ENCODE measurements at places on chromosomes 12 and 14.
A peak's percentile ranks its signal among the peaks of the same experiment; 100 is the strongest.

GRCh38 chr12:102965281-102966155, 8.0 kb downstream of the ASCL1 start:
- DNase-seq, result no peak

DNA sequence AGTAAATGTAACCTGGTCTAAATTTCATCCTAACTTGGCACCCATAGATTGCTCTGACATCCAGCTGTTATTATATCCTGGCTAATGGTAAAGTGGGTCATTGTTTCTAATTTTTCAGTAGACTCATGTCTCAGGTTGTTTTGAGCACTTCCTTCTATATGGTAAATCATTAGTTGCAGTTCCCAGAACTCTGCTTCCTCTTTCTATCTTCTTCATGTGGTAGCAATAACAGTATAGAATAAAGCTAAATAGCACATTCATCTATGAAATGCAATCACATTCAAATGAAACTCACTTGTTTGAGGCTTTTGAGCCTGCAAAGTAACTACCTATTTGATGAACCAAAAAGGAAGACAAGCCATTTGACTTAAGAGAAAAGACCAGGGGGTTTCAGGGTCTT, 65.1 kb upstream of the GZMB start:
- DNase-seq, result no peak

DNA sequence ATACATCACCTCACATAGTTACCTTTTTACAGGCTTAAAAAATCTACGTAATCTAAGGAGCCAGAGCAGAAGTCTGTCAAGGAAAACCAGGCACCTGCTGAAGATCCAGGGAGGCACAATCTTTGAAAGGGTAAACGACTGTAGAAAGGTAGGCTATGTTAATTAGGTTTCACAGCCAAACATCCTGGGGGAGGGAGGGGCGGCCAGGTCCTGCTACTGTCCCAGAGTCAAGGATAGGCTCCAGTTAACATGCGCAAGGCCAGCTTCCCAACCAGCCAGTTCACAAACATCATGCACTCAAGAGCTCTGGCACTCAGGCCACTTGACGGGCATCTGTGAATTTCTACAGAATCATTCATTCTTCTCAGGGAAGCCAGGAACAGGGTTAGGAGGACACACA, 22.9 kb downstream of the NIN start:
- DNase-seq, result no peak

DNA sequence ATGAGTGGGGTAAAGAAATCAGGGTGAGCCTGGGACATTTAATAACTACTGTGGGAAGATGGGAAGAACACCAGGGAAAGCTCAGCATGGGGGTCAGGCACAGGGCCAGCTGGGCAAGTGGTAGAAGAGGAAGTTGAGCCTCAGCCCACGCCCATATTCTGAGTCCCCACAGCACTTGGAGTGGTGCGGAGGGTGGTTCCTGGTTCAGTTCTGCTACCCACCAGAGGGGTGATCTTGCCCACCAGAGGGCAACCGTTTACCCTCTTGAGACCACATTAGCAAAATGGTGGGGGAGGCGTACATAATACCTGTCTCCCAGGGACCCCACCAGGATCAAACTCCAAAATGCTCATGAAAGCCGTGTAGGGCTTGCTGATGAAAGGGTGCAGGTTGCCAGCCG, 16.8 kb upstream of the ANKRD33 start:
- no peak for DNase-seq

GRCh38 chr12:127143020-127143419, 1124.0 kb upstream of the TMEM132C start:
- no peak for DNase-seq

- DNase-seq, result no peak
These were observed 1320.5 kb upstream of the SEL1L start for GRCh38 chr14:82854131-82854530.

- no peak for DNase-seq
These were observed 186.7 kb upstream of the NEDD1 start for GRCh38 chr12:96720363-96720705.

GRCh38 chr12:644818-645552, 18.3 kb downstream of the NINJ2 start:
- DNase-seq, result no peak

DNA sequence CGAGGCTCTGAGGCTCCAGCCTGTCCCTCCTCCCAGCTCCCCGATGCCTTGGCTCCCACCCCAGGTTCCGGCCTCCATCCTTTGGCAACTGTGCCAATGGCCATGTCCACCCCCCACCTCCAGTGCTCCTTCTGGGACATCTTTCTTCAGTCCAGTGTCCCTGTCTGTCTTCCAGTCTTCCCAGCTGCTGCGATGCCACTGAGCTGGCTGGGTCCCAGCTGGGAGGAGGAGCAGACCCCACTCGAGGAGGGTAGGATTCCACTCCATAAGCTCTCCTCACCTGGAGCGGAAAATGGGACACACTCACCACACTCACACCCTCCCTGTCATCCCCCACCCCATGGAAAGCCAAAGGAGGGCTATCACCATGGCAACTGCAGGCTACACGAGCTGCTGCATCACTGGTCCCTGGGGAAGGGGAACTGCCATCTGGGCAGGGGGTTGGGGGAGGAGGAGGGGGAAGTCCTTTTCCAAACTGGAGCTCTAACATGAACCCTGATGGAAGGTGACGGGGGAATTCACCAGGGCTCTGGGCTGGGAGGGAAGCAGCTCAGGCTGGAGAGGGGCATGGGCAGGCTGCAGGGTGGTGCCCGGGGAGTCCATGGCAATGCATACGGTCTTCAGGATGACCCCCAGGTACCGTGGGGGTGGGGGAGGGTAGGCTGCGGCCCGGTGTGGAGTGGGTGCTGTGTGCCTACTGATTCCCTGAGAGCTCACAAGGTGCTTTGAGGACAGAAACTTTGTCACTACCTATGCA, 94.3 kb downstream of the LRRC74A start:
- no peak for DNase-seq

DNA sequence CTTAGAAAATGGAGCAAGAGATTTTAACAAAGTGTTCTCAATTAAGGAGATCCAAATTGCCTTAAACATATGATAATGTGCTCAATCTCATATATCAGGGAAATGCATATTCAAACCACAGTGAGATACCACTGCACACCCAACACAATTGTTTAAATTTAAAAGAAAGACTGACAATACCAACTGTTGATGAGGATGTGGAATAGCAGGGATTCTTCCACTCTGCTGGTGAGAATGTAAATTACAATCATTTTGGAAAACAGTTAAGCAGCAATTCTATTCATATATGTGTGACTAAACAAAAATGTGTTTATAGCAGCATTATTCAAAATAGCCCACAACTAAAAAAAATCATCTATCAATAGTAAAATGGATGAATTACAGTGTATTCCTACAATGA, 144.2 kb downstream of the KICS2 start:
- DNase-seq, result no peak

- peak; percentile 50 for DNase-seq
These were observed 200.3 kb upstream of the CAND1 start for GRCh38 chr12:67068761-67069450.

GRCh38 chr12:21823581-21823980, 49.1 kb upstream of the KCNJ8 start:
- DNase-seq, result no peak

DNA sequence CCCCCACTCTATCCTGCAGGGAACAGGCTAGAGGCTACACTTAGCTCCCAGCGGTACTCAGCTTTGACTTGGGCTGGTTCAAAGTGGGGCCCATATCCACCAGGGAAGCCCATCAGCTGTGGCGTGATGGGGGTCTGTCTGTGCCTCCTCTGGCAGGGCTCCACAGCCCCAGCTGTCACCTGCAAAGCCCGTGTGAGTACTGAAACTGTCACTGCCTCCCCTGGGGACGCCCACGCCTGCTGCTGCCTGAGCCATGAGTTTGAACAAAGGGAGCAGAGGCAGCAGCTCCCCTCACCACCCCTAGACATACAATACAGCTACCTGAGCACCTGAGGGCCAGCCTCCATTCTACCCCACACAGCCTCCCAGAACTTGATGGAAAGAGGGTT, 5.0 kb downstream of the REM2 start:
- peak; percentile 80 for DNase-seq

- no peak for DNase-seq
These were observed 12.1 kb downstream of the CCDC63 start for GRCh38 chr12:110858848-110859247.

DNA sequence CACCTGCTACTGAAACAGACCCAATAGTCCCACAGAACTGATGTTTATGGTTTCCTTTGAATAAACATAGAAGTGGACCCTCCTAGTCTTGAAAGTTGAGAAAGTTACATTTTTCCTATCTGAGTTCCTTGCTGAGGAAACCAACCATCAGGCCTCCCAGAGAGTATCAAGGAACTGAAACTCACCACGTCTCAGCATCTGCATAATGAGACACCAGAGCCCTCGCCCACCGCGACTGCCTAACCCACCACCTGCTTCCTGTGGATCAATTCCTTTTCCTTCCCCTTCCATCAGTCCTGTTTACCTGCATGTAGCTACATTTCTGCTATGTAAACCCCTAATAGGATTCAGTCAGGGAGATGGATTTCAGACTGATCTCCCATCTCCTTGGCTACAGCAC, 443.2 kb upstream of the TMEM132C start:
- DNase-seq, result no peak

Data from stimulated activated CD4-positive, alpha-beta T cell treated with anti-CD3 and anti-CD28 coated beads, Interleukin-4, amount 100 ng/mL, for 4 hours (primary cell).